ENCODE measurements at places on chromosomes 4 and X.

GRCh38 chr4:156391325-156391653 is 437.6 kb upstream of the CTSO start:
- no peak for DNase-seq

DNA sequence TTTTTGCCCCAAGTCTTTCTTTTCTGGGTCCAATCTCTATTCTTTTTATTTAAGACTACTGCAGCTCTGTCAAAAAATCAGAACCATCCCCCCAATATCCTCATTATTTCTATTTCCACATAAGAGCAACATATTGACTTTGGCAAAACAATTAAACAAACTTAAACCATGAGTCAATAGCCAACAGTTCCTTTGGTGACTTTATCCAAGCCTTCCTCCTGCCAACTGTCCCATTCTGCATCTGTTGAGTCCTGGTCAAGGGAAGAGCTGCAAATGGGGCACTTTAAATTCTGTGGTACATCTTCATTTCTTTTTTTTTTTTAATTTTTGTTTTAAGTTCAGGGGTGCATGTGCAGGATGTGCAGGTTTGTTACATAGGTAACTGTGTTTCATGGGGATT is 1875.0 kb upstream of the PCDH7 start:
- no peak for DNase-seq

- no peak for DNase-seq
Measured at GRCh38 chr4:185128272-185129119, 14.6 kb upstream of the SLC25A4 start.

- DNase-seq = no peak
Measured at GRCh38 chr4:13542577-13543031, 1.7 kb downstream of the NKX3-2 start.

DNA sequence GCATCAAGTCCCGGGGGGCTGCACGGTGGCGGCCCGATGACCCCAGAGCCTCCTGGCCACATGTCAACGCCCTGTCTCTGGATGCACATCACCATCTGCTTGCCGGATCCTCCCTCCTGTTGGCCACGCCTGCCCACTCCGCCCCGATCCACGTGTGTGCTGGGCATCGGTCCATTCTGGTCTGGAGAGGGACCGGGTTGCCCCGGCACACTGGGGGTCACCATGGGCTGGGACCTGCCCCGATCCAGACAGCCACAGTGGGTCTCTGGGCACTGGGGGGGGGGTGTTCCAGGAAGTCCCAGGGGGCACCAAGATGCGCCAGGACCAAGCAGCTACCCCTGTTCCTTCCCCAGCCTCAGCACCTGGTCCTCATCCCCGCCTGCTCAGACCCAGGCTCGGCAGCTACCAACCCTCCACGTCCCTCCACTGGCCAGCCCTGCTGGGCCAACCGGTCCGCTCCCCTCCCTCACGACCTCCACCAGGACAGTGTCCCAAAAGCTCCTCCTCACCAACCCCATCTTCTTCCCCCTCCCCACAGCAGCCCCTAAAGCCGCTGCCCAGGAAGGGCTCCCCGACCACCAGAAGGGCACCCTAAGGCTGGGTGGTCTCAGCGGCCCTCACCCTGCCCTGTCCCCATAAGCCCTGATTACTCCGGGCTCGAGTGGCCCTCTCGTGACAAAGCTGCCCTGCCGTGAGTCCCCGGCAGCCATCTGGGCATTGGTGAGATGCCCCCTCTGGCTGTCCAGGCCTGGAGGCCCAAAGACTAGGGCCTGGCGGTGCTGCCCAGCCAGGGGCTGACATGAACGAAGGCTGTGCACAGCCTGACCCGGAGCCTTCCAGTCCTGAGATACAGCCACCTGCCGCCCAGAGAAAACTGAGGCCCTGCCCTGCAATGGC is 4.6 kb downstream of the CTBP1 start:
- no peak for DNase-seq

DNA sequence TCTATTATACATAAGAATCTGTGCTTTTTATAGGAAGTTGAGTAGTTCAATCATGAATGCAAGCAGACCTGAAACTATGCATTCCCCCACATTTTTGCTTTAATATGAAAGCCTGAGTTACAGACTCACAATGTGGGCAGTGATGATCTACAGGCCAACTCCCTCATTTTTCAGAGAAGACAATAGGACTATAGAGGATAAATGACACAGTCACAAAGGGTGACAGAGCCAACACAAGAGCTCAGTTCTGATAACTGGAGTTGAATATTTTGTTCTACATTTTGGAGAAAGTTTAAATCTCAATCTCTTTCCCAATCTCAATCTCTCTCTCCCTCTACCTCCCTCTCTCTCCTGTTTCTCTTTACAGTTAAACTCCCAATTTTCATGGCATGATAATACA is 27.0 kb downstream of the MBNL3 start:
- DNase-seq = no peak

GRCh38 chr4:55082756-55083155 is 42.6 kb downstream of the KDR start:
- DNase-seq = no peak

DNA sequence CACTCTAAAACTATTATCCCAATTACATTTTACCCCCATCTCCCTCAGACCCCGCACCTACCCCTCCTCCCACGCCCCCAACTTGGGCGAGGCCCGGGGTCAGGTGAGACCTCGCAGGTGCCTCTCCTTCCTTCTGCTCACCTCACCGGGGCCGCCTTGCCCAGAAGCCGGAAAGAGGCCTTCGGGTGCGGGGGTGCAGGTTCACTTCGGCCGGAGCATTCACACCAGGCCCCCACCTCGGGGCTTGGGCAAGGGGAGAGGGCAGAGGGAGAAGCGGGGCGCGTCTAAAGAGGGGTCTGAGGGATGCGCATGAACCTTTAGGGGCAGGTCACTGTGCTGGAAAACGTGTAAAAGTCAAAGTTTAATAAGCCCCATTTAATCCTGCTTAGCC is 427 bp downstream of the ZNF182 start:
- DNase-seq = no peak

- DNase-seq = no peak
Measured at GRCh38 chrX:153644356-153645125, 2.5 kb upstream of the DUSP9 start.

GRCh38 chr4:7989654-7990053 is 50.0 kb upstream of the AFAP1 start:
- no peak for DNase-seq

DNA sequence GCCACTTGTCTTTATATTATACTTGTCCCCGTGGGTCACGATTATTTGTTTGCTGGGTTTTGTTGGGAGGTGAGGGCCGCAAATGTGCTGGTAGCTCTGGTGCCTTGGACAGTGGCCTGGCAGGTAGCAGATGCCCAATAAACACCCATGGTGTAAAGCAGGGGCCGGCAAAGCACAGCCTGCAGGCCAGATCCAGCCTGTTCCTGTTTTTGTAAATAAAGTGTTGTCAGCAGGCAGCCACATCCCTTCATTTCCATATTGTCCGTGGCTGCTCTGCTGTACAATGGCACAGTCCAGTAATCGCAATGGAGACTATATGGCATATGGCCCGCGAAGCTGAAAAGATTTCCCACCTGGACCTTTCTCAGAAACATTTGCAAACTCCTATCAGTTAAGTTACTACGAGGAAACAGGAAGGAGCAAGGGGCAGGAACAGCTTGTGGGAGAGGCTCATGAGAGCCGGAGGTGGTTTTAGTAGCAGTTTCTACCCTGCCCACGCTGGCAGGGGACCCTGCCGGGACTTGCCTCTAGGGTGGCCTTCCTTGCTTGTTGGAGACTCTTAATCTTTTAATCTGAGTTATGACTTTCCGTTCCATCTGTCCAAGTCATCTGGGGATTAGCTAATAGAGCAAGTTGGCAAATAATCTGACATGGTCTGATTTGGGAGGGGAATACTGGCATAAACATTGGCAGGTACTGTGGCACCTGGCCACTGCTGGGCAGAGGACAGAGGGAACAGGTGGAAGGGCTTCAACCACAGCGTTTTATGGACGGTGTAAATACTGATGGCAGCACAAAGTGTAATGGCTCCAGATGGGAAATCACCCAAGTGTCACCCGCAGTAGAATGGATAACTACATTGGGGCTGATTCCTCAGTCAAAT is 19.6 kb downstream of the CLCN4 start:
- DNase-seq = no peak

DNA sequence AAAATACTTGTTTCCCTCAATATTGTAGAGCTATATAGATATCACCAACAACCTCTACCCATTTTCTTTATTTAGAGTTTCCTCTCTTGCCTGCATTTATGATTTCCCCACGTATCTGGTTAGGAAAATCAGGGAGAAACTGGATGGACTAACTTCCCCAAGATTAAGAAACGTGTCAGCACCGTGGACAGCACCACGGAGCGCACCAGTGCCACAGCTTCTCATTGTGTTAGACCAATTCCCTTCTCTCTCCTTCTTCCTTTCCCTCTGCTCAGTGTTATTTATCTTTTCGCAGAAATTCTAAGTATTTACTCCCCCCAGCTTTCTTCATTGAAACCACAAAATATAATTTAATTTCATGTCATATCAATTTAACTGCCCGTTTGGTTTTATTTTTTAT is 568.6 kb upstream of the BOD1L1 start:
- no peak for DNase-seq

DNA sequence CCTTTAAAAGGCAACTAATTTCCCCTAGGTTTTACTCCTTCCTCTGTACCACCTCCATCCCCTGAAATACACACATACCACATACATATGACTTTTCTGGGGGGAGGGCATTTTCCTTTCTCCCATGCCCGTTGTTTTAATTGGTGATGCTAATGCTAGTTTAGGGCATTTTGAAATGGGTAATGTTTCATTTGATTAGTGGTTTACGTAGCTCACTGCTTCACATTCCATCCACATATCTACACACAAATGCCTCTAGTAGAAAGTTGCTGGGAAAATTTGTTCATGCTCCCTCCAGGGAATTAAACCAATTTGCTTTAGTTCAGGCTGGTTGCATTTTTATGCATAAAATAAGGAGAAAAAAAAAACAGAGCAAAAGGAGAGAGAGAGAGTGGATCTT is 231.2 kb downstream of the FRAS1 start:
- DNase-seq = no peak

DNA sequence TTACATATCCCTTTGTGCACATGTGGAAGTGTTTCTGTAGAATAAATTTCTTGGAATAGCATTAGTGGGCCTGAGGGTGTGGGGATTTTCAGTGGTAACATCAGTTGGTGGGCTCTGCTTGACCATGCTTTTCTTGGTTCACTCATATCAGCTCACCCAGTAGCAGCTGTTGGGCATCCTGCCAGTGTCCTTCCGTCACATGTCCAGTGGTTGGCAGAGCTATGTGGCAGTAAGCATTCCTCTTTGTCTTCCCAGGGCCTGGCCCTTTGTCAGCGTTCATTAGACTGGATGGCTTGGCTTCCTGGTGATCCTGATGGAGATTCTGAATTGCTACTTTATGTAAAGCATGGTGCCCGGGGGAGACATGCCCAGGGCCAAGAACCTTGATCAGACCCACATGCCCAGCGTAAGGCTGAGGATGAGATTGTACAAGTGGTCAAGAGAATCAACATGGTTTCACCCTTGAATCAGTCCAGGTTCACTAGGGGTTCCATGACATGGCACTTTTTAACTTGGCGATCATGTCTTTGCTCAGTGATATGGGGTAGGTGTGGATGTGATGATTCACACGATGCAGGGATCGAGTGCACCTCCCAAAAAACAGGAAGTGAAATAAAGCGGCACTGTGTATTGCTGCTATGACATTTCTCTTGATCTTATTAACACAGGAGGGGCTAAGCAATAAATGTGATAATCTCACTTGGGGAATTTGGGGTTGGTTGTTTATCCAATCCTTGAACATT is 72.1 kb upstream of the IGFBP7 start:
- DNase-seq = no peak

DNA sequence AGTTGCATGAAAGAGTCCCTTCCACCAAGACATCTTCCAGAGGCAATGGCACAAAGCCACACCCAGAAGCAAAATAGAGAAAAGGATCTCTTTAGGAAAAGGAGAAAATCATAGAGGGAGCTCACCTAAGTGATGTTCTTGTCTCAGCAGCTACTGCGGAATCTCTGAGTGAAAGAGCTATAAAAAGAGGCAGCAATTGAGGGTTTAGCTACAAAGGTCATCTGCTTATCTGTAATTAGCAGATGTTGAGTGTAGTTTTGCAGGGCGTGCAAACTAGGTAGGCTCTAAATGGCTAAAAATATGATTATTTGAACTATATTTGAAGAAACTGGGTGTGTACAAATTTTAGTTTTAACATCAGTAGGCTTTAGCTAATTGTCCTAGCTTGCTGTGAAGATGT is 276.0 kb downstream of the HS3ST1 start:
- DNase-seq = no peak

DNA sequence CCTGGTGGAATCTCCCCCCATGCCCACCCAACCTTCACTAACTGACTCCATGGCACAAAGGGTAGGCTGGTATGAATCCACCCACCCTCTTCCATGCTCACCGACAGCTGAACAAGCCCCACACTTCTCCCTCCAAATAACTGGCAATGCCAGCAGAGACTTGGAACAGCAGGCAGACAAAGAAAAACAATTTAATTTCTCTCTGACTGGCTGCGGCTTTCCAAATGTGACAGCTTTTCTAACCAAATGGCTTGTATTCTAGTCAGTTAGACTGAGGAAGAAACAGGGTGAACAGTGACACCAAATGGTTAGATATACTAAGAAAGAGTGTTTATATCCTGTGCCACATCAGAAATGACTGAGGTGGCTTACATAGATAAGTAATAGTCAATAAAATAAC is 199.3 kb upstream of the ADAMTS3 start:
- DNase-seq = no peak

DNA sequence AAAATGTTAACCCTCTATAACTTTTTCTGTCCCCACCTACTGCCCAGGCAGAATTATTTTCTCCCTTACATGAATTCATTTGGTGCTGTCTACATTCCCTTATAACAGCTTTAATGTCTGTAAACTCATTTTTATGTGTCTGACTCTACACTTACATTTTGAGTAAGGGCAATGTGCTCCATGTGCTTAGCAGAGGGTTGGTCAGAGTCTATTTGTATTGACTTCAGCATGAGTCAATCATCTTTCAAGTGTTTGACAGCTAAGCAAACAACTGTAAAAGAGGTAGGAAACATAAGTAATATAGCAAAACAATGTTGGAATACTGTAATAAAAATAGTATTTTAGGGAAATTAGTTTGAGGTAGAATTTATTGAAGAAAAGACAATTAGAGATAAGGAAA is 6.3 kb downstream of the IL15 start:
- no peak for DNase-seq

DNA sequence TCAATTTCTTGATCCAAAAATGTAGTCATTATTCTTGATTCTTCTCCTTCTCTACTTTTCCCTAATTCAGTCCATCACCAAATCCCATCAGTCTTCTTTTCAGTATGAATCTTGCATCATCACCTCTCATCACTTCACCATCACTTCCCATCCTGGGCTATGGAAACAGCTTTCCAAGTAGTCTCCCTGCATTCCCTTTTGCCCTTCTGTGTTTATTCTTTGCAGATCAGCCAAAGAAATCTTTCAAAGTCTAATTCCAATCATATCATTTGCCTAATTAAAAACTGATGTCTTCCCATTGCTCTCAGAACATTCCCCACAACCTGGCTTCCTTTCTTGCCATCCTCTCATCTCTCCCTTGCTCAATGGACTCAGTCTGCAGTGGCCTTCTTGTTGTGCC is 201.7 kb upstream of the ADAMTS3 start:
- no peak for DNase-seq
